ENCODE measurements at places on chromosomes 16 and 17.

DNA sequence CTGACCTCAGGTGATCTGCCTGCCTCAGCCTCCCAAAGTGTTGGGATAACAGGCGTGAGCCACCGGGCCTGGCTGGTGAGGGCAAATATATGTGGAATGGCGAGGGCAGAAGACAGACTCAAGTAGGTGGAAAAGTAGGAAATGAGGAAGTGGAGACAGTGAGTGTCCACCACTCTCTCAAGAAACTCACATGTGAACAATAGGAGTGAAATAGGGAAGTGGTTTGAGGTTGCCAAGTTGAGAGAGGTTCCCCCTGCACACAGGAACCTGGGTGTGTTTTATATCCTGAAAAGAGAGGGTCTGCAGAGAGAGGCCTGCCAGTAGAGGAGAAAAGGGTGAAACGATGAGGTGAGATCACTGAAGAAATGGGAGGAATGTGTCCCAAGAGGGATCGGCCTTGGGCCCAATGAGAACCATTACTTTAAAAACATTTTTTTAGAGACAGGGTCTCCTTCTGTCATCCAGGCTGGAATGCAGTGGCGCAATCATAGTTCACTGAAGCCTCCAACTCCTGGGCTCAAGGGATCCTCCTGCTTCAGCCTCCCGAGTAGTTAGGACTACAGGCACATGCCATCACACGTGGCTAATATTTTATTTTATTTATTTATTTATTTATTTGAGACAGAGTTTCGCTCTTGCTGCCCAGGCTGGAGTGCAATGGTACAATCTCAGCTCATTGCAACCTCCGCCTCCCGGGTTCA, 17.1 kb upstream of the CORO1A start:
- peak; percentile 34 for DNase-seq

GRCh38 chr16:4115209-4115948, 863 bp downstream of the ADCY9 start:
- no peak for DNase-seq

DNA sequence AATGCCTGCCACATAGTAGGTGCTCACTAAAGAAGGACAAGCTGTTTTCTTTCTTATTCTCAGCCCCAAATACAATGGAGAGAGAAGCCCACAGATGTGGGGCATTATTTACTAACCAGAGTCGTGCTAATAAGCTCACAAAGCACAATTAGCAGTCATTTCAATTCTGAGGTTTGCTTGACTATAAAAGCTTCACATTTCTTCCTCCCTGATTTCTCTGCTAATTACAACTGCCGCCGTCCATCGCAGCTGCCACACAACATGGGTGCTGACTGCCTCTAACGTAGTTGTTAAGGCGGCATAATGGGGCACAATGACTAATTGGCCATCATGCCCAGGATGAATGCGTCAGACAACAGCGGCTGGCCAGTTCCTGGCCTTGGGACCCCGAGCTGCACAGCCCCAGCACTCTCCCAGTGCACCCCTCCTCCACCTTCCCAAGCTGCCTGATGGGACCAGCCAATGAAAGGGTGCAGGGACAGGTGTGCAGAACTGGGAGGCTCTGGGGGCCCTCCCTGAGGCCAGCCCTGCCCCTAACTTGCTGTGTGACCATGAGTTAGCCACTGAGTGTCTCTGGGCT, 109.2 kb downstream of the CCT6B start:
- DNase-seq: no peak

- DNase-seq: no peak
These were observed 55.2 kb upstream of the GOT2 start for GRCh38 chr16:58789351-58789750.

DNA sequence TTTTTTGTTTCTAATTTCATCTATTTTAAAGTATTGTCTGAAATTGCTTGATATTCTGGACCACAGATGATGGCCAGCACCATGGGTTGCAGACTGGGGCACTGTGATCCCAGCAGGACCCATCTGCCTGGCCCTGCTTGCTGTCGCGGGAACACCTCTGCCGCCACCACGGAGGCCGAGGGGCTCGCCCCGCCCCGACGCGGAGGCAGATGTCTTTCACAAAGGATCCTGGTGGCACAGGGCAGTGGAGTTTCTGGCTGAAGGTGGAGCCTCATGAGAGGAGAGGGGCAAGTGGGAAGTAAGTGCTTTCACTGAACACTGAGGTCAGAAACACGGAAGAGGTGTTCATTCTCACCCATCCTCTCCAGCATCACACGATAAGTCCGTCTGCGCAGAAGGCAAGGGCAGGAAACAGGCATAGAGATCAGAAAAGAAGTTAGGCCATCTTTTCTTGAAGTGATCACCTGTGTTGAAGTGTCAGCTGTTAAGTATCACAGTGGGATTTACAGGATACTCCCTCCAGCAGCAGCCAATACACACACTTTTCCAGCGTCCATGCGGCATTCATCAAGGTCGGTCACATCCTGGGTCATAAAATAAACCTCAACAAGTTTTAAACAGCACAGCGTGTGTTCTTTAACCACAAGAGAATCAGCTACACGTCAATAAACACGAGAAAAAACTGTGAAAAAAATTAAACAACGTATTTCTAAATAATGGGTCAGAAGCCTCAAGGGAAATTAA, 194.5 kb downstream of the RPTOR start:
- no peak for DNase-seq

DNA sequence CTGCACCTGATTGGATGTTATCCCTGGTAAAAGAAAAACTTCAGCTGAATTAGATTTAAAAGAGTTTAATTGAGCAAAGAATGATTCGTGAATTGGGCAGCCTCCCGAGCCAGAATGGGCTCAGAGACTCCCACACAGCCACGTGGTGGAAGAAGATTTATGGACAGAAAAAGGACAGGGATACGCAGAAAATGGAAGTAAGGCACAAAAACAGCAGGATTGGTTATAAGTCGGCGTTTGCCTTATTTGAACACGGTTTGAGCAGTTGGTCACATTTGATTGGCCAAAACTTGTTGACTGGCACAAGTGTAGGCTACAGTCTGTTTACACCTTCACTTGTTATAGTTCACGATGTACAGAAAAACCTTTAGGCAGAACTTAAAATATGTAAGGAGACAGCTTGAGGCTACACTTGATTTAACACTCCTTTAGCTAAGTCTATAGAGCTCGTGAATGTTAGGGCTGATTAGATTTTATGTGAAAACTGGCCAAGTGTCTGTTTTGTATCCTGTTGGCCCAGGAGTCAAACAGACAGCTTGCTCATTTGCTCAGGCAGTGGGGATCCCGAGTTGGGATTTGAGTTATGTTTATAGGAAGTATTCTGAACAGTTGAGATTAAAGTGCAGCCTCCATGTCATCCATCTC, 119.5 kb upstream of the SHISA6 start:
- no peak for DNase-seq

DNA sequence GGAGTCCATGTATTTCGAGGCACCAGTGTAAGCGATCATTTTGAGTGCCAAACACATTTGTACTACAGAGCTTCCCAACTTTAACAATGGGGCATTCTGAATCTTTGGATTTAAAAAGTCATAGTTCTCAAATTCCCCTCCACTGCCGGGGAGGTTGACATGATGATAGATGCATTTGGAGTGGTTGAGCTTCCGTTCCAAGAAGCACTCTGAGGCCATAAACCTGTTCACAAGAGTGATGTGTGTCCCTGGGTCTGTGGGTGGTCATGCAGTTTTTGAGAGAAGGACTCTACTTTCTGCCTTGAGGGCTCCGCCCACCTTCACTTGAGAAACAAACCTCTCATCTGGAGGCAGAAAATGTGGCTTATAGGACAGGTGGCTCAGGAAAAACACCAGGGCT, 43.7 kb downstream of the IRX5 start:
- no peak for DNase-seq

DNA sequence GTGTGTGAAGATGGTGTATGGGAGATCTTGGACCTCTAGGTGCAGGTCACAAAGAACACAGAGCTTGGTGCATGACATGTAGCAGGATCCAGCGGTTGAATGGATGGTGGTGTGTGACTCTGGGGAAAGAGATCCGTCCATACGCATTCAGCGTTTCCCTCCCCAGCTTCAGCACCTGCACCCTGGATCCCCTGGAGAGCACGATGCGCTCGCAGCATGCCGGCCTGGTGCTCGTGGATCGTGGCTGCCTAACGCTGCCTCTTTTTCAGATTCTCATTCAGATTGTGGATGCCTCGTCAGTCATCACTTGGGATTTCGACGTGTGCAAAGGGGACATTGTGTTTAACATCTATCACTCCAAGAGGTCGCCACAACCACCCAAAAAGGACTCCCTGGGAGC, 70.9 kb downstream of the SEC14L1 start:
- no peak for DNase-seq

DNA sequence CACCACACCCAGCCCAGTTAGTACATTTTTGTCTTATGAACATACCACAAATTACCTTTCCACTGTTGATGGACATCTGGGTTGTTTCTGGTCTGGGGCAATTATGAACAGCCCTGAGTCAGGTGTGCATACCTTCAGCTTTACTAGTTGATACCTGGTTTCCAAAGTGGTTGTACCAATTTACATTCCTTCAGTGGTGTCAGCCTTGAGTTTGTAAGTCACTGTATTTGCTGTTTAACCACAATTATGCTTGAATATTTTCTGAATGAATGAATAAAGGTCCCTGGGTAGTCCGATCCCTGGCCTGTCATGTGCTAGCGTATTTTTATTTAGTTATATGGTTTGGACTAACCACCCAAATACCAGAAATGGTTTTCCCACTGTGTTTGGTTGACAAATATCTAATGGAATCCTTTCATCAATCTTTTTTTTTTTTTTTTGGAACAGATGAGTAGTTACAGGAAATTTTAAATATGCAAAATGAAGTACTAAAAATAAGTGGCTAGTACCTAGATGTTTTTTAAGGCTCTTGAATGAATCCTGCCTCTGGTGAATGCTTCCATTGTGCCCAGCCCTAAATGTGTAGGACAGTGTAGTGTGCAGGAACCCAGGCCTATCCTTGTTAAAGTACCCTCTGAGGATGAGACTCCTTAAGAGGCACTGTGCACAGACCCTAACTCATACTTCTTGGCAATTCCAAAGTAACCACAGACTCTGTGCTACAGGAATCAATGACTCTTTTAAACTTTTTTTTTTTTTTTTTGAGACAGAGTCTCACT, 3.7 kb downstream of the DUSP14 start:
- DNase-seq: no peak

- no peak for DNase-seq
These were observed 26.2 kb downstream of the CHD9 start for GRCh38 chr16:53081032-53081424.

DNA sequence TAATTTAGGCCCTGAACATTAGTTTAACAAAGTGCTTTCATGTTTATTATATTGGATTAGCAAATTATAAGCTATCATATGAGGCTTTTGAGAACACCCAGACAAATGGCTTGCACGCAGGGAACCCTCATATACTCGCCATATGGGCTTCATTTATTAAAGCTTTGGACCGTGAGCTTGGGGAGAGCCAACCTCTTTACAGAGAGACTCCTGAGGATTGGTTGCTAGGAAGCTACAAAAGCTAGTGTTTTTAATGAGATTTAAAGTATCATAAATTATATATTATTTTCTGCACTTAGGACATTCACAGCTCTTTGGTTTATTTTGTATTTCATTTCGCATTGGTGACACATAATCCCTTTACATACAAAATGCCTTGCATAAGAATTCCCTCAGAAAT, 193.8 kb upstream of the TOX3 start:
- DNase-seq: no peak

DNA sequence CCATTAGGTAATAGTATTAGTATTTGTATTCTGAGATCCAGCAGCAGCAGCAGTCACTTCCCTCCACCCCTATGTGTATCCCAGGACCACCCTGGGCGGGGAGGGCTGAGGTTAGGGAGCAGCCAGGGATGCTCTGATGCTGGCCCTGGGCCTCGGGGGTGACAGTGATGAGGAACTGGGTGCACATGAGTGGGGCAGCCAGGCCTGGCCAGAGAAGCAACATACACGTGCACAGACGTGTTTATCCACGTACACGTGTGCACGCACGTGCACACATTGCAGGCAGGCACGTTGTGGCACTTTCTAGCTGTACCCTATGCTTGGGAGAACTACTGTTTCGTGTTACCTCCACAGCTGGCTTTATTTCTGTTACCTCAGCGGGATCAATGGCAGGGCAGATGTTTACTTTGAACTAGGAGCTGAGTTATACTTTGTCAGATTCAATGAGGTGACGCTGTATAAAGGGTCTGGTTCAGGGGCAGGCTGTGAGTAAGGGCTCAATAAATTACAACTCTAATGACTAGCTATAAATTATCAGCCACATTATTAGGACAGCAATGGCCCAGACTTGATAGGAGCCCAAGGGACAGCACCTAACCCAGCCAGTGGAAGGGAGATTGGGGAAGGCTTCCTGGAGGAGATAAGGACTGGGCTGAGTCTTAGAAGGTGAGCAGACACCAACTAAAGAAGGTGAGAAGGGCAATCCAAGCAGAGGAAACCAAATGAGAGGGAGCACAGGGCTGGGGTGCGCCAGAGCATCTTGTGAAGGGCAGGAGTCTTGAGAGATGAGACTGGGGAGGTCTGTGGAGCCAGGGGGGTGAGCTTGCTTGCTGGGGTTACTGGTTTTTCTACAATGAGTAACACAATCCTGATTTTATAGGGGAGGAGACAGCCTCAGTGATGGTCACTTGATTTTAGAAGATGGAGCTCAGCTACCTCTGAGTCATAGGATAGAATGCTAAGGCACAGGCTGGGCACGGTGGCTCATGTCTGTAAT, 22.4 kb upstream of the CA4 start:
- no peak for DNase-seq

DNA sequence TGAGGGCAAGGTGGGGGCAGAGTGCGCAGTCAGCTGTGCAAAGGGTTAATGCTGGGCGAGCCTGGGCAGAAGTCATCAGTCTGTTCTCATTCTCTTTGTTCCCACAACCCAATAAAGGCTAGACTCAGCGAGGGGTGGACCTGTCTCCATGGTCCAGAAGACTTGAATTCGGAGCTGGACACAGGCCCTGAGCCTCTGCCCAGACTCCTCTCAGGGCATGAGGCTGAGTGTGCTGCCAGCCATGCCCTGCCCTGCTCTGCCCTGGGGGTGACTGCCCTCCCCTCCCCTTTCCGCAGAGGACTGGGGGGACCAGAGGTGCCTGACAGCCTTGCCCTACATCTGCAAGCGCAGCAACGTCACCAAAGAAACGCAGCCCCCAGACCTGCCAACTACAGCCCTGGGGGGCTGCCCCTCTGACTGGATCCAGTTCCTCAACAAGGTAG, 54.5 kb downstream of the MRC2 start:
- DNase-seq: no peak

- no peak for DNase-seq
These were observed 885 bp upstream of the VASN start for GRCh38 chr16:4370570-4371356.

DNA sequence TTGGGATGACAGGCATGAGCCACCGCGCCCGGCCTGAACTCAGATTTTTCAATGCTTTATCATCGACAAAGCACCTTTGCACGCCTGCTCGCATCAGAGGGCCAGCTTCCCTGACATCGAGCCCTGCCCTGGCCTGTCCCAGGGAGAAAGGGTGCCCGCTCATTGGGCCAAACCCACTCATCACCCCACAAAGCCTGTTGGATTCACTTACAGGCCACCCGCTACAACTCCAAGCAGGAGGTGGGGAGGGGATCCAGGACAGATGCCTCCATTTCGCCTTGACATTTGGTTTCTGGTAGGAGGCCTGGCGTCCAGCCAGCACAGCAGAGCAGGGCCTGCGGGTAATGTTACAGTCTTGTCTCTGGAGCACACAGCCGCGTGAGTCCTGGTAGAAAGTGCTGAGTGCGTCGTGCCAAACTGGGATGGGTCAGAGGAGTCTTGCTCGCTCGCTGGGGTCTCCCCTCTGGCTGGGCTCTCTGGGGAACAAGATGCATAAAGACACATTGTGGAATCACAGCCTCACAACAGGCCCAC, 19.8 kb downstream of the SMTNL2 start:
- DNase-seq: no peak

GRCh38 chr17:72591289-72592241, 470.7 kb downstream of the SOX9 start:
- DNase-seq: no peak

- no peak for DNase-seq
These were observed 54.1 kb downstream of the VMP1 start for GRCh38 chr17:59761385-59762048.
